ENCODE measurements at places on chromosomes 11 and 22. TPM values are rescaled to one million over a fixed set of nuclear protein-coding genes. Genes with fewer than 3 reads are reported as not detected.
A peak's percentile ranks its signal among the peaks of the same experiment; 100 is the strongest.

- no peaks in the 10 kb centered on the region for H3K27me3 ChIP-seq
- H3K27ac ChIP-seq: no peak overlapping the region
- H3K4me3 ChIP-seq: no peak overlapping the region
- H3K36me3 ChIP-seq: no peaks in the 10 kb centered on the region
- DNase-seq: no peak
These were observed 164.0 kb downstream of the MN1 start for GRCh38 chr22:27637604-27638003.

The NNMT gene
- not detected for total RNA-seq

The APOBEC3B gene
- total RNA-seq: 26.1 TPM

The ASCC2 gene
- 81.3 TPM for total RNA-seq

- no peaks in the 10 kb centered on the region for H3K27me3 ChIP-seq
- peaks cover 27% of the 10 kb centered on the region for H3K4me1 ChIP-seq
- peak overlapping the region; percentile 98 for H3K27ac ChIP-seq
These were observed 5.7 kb upstream of the HINFP start for GRCh38 chr11:119115484-119116234.

The GRAP2 gene
- total RNA-seq: 34.4 TPM

The SEC14L2 gene
- total RNA-seq: 25.1 TPM

GRCh38 chr11:134022748-134023147 lies 46.1 kb upstream of the JAM3 start:
- H3K36me3 ChIP-seq: no peaks in the 10 kb centered on the region
- peaks cover 7% of the 10 kb centered on the region for H3K4me1 ChIP-seq
- no peak overlapping the region for H3K27ac ChIP-seq
- H3K27me3 ChIP-seq: peaks cover 15% of the 10 kb centered on the region
- H3K4me3 ChIP-seq: no peak overlapping the region

DNA sequence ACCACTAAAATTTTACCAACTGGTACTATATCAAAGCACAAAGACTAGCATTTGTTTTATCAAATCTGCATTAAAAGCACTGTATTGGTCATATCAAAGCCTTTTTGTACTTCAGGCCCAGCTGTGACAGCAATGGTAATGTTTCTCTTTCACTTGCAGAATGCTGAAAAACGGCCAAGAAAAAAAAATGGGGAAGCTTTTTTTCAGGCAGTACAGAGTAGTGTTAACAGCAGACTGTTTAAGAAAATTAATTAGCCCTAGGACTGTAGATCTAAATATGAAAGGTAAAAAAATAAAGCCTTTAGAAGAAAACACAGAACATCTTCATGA lies 33.3 kb downstream of the DENND5A start:
- peak; percentile 76 for DNase-seq
- no peaks in the 10 kb centered on the region for H3K27me3 ChIP-seq
- H3K27ac ChIP-seq: peak overlapping the region; percentile 16

The PARVA gene
- not detected for total RNA-seq

The KRTAP5-1 gene
- total RNA-seq: not detected

DNA sequence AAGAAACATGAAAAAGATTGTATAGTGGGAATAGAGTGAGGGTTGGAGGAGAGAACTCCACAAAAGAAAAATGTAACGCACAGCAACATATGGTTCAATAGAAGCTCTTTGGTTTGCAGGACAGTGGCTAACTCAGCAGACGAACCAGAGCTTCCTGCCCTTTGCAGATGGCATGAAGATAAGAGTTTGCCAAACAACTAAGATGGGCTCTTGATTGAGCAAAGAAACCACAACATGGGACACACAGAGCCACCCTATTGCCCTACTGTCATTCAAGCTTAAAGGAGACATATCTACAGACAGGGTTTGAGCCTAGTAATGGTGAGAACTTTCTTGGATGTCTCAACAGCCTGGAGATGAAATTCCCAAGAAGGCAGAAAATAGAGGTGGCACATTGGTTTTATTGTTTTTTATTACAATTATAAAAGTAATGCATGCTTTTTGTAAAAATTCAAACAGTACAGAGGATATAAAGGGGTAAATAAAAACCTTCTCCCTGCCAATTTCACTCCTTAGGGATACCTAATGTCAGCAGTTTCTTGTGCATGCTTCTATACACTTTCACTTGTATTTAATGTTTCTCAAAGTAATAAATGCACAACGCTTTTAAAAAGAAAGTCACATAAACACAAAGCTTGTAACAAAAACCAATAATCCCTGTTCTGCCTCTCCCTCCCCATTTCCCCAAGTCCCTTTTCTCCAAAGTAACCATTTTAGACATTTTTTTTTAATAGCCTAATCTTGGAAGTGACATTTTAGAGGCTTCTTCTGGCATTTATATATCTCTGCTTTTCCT lies 63.7 kb downstream of the COPB1 start:
- H3K4me1 ChIP-seq: peaks cover 19% of the 10 kb centered on the region
- peak; percentile 60 for DNase-seq
- peaks cover 2% of the 10 kb centered on the region for H3K27me3 ChIP-seq
- no peak overlapping the region for H3K4me3 ChIP-seq
- H3K36me3 ChIP-seq: peaks cover 9% of the 10 kb centered on the region
- H3K27ac ChIP-seq: no peak overlapping the region
